Astrocyte of the cerebellum (primary cell): ENCODE measurements at places on chromosomes 1 and 21.
A peak's percentile ranks its signal among the peaks of the same experiment; 100 is the strongest.

DNA sequence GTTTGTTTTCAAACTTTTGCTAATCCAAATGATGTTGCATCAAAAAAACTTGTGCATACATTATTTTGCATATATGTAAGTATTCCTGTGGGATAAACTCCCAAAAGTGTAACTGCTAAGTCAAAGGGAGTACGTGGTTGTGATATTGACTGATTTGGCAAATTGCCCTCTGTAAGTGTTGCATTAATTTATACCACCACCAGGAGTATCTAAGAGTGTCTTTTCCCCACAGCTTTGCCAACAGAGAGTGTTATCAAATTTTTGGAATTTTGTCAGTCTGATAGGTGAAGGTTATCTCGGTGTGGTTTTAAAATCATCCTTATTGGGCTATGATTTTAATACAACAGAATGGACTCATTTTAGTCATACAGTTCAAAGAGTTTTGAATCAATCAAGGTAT, 30.1 kb upstream of the PARP1 start:
- DNase-seq = no peak

GRCh38 chr1:98559291-98559690, 102.2 kb upstream of the SNX7 start:
- DNase-seq = no peak

- no peak for DNase-seq
Measured at GRCh38 chr21:14736162-14736561, 190.0 kb upstream of the SAMSN1 start.

DNA sequence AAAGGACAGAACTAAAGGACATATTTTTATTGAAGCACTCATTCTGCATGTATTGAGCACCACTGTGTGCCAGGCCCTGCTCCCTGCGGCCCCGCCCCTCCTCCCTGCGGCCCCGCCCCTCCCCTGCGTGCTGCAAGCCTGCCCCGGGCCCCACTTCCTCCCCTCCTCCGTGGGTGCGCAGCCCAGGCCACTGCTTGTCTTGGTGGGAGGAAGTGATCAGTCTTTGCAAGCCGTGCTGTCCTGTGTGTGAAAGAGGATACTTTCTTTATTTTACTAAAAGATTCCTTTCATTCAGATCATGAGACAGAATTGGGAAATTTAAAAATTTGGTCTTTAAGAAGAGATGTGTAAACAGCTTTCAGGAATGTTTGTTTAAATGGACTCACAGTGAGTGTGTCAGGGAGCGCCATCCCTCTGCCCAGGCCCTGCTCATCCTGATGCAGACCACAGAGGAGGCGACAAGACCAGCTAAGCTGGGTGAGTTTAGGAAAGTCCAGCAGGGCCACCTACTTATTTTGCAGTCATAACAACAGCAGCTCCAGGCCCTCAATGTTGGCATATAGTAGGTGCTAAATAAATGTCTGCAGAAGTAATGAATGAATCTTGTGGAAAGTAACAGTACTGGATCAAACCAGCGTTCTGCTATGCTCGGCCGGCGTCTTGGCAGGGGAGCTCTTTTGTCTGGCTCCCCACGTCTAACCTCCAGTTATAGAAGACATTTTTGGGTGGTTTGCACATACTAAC, 88.3 kb upstream of the SELENON start:
- no peak for DNase-seq

DNA sequence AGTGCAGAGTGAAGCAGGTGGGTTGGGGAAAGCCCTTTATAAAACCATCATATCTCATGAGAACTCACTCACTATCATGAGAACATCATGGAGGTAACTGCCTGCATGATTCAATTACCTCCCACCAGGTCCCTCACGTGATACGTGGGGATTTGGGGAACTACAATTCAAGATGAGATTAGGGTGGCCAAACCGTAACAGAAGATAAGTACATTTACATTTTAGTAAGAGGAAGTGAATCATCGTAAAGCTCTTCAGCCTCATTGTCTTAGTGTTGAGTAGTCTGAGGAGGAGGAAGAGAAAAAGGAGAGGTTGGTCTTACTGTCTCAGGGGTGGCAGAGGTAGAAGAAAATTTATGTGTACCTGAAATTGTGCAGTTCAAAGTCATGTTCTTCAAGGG, 1053.4 kb upstream of the ADGRL4 start:
- no peak for DNase-seq

DNA sequence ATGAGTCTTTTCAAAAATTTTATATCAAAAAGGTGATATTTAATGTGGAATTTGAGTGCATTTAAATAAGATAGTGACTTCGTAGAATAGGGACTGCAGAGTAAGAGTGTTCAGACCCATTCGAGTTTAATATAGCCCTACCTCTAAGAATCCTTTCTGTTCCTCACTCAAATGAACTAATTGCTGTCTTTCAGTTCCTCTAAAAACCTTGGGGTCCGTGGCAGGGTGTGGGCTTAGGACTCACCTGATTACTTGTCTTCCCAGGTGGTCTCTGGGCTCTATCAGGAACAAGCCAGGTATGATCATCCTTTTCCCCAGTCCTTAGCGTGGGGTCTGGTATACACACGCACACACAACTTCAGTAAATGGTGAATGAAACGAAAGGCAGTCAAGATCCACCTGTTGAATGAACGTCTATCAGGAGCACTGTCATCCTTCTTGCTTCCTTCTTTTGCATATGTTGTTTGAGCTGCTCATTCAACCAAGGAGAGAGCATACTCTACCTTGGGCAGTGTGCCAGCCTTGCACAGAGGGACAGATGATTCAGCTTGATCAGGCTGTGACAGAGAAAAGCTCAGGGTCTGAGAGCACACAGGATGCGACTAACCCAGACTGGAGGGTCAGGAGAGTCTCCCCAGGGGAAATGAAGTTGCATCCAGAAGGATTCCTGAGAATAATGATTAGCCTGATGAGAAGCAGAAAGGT, 1.2 kb upstream of the RNF11 start:
- no peak for DNase-seq

- DNase-seq = no peak
Measured at GRCh38 chr1:221309723-221310122, 430.5 kb downstream of the HLX start.

GRCh38 chr1:161084597-161084988, 4.8 kb downstream of the NECTIN4 start:
- DNase-seq = no peak

DNA sequence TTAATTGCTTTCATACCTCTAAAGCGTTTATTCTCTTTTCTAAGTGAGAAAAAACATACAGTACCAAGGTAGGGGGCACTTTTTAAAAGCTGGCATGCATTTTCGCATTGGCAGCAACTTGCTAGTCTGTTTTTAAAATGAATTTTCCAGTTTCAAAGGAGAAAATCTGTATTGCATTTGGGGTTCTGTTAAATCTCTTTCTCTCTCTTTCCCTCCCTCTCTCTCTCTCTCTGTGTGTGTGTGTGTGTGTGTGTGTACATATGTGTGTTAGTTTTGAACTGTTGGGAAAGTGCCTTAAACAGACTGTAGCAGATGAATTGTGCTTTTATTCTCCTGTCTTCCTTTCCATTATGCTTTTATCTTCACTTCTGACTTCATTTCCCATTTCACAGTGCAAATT, 7.3 kb downstream of the NIBAN1 start:
- no peak for DNase-seq

DNA sequence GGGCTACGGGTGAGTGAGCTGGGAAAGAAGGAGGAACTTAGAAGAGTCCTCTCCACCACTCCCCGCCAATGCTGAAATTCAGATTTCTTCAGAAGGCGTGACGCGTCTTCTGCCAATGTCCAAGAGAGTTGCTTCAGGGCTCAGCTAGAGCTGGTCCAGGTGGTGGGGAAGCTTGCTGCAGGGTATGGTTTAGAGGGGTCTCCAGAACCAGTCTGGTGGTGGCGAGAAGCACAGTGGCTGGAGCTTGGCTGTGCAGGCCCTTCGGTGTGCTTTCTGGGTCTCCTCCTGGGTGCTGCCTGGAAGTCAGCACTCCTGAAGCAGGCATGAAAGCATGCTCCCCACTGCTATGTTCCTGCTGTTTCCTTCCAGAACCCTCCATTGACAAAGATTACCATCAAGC, 387.2 kb downstream of the PTPRU start:
- no peak for DNase-seq

GRCh38 chr1:31642366-31642765, 2.3 kb downstream of the PEF1 start:
- no peak for DNase-seq

GRCh38 chr1:236119943-236120484, 22.3 kb upstream of the GPR137B start:
- DNase-seq = no peak

DNA sequence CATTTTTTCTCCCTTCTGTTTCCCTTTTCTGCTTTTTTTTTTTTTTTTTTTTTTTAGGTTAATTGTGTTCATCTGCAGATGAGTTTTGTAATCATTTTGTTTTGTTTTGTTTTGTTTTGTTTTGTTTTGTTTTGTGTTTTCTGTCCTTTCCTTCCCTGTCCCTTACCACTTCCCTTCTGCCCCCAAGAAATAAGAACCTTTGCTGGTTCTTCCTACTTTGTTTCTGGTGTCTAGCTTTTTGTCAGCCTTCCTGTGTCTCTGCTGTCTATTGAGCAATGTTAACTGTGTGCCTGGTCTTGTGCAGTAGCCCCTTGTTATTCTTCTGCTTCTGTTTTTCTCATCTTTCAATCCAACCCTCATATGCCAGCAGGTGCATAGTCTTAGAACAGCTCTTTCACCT, 46.0 kb downstream of the MPZL1 start:
- no peak for DNase-seq

- DNase-seq = peak; percentile 83
Measured at GRCh38 chr21:38440746-38441145, 57.5 kb downstream of the ERG start.

- no peak for DNase-seq
Measured at GRCh38 chr21:39258207-39258606, 55.2 kb downstream of the BRWD1 start.

DNA sequence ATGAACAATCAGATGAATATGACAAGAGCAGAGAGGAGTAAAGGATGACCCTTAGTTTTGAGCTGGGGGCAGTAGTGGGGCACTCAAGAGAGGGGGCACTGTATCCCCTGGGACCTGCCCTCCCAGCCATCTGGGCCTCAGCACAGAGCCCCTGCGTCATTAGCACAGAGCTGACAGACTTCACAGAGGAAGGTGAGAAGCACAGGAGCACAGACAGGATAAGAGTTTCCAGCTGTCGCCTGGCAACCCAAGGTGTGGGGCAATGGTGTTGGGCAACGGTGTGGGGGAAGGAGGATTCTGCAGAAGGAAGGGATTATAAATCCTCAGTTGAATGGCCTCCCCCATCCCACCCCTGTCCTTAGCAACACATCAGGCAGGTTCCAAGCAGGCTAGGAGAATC, 30.2 kb downstream of the RAB3B start:
- no peak for DNase-seq

DNA sequence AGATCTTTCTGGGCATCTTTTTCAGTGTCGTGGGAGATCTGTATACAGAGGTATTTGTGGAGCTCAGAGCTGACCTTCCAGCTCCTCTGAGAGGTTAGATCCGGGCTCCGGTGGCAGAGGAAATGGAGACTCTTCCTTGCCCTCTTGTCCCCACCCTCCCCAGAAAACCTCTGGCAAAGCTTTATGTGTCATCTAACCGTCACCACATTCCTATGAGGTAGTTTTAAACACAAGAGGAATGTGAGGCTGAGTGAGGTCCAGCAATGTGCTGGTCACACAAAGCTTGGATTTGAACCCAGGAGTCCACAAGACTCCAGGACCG, 1.2 kb downstream of the CD160 start:
- DNase-seq = no peak

GRCh38 chr1:205015241-205015640, 27.8 kb upstream of the CNTN2 start:
- DNase-seq = no peak

DNA sequence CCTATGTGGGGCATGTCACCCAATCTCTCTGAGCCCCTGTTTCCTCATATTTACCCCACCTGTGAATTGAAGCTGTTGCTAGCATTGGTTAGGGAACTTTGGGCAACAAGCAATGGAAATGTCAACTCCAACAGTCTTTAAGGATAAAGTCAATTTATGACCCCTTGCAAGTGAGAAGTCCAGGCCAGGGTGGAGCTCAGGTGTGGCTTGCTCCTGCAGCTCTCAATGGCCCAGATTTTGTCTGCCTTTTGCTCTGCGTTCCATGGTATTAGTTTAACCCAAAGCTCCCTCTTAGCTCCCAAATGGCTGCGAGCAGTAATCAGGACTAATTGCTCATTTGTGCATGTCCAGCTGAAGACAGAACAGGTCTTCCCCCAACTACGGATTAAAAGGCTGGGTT, 70.4 kb upstream of the ABCG1 start:
- DNase-seq = no peak

GRCh38 chr1:19344372-19344810, 32.3 kb downstream of the SLC66A1 start:
- DNase-seq = no peak

GRCh38 chr21:16159213-16159970, 429.6 kb downstream of the USP25 start:
- DNase-seq = peak; percentile 47

- no peak for DNase-seq
Measured at GRCh38 chr1:109993885-109994284, 9.3 kb downstream of the AHCYL1 start.

- DNase-seq = no peak
Measured at GRCh38 chr21:32603131-32603530, 9.0 kb downstream of the CFAP298 start.

DNA sequence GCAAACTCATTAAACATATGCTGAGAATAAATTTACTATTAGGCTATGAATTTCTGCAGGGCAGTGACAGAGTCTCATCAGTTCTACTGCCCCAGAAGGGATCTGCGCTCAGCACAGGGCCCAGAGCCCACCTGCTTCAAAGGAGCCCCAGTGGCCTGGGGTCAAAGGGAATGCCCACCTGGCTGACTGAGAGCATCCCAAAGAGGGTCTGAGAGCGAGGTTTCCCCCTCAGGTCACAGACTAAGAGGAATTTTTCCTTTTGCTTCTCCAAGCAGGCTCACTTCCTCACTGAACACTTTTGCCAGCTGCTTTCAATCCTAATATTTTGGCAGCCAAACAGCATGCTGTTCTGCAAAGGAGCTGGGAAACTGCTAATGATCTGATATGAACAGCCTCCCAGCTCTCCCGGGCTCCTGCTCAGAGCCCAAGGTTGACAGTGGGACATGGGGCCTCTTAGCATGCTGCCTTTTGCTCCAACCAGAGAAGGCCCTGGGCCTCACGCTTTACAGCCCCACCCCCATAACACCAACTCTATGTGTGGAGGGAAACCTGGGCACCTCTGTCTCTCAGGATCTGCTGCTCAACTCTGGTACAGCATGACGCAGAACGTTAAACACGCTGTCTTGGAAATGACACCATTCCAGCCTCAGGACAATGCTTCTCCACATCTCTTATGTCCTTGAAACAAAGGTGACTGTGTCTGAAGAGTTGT, 70.7 kb upstream of the SYT6 start:
- DNase-seq = no peak

GRCh38 chr21:36207577-36208320, 51.1 kb downstream of the DOP1B start:
- DNase-seq = peak; percentile 58
